ENCODE measurements at places on chromosomes 13 and 19.

- no peak for DNase-seq
Measured at GRCh38 chr19:51639916-51640315, 6.7 kb downstream of the SIGLEC14 start.

DNA sequence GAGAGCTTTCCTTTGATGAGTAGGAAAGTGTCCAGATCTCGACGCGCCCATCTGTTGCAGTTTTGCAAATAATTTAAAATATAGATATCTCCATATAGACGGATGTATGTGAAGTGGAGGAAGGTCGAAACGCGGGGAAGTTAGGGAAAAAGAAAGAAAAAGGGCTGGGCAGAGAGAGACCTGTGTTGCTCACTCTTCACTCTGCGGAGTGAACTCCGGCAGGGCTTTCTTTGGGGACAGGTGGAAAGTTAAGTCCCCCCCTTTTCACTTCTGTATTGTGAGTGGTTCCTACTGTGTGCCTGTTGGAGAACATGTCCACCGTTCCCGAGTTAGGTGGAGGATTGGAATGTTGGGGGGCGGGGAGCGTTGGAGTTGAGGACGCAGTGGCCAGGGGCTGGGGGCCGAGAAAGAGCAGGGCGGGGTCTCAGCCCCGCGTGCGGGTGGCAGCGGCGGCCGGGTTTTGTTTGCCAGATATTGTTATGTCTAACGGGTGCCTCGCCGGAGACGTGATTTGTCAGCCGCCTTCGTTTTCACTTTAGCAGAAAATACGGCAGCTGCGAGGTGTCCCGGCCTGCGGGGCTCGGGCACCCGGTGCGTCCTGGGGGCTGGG lies 145.1 kb upstream of the ZNF536 start:
- no peak for DNase-seq

- DNase-seq, result no peak
Measured at GRCh38 chr13:94851576-94851975, 139.2 kb upstream of the SOX21 start.

DNA sequence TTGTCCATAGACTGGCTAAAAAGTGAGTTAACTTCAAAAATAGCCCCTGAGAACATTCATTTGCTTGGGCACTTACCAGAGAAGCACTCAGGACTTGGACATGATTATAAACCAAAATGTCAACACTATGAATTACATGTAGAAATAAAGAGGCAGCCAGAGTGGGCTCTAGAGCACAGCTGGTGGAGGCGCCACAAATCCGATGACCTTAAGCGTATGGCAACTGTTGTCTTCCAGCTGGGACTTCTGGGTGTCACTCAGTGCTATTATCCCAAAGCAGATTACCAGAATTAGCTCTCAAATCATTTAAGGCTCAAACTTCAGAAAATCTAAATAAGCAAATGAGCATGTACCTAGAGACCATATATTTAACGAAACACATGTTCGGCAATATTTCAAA lies 1255.5 kb upstream of the SLC10A2 start:
- DNase-seq, result no peak

GRCh38 chr13:24232037-24232436 lies 71.5 kb downstream of the SPATA13 start:
- no peak for DNase-seq

GRCh38 chr13:24734950-24735349 lies 29.0 kb upstream of the RNF17 start:
- no peak for DNase-seq

DNA sequence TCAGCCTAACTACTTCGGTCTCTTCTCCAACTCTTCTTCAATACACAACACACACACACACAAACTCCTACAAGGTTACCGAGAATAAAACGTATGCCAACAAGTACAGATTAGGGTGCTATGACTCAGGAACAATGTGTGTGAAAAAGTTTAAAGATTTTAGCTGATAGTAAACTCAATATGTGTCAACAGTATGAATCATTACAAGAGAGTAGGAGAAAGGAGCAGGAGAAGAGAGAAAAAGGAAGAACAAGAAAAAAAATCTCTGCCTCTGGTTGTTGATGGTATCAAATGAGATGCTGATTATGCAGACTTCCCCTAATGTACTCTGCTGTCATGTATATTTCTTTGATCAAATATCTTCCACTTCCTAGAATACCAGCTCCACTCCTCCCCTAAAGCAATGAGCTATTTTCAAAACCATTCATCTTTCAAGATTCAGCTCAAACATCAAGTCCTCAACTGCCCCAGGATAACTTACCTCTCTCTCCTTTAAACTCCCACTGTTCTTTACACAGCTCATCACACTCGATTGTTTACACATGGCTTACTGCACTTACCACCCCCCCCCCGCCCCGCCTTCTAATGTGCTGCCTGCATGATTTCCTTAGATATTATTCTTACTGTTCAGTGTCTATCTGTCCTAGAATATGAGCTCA lies 95.6 kb downstream of the FAM216B start:
- DNase-seq, result no peak

DNA sequence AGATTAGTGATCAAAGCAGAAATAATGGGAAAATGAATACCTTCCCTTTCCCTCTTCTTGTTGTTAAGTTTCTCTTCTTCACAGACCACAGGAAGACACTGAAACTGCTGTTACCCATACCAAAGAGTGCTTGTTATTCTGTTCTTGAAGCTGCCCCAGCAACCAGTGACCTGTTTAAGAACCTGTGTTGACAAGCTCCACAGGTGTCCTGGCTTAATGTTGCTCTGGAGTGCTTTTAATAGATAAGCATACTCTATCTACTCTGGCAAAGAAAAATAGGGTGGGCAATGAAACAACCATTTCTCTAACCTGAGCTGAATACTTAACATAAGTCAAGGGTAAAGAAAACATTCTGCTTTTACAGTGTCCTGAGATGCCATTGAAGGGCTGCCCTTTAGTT lies 506.7 kb upstream of the GPC6 start:
- no peak for DNase-seq

DNA sequence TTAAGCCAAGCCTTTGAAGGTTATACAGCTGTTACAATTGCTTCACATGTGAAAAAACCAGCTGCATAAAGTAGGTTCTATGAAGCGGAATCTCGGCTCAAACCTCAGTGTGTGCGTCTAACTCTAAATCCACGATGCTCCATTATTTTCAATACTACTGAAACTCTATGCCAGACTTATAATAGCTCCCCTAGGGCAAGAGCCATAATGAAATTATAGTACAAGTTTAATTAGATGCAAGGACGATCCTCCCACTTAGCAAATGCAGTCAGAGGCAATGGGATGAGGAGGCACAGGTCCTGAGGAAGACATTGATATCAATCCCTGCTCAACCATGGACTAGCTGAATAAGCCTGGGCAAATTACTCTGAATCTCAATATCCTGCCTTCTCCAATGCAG lies 31.1 kb downstream of the SLC7A1 start:
- no peak for DNase-seq

- no peak for DNase-seq
Measured at GRCh38 chr13:34164582-34164981, 346.6 kb downstream of the RFC3 start.

DNA sequence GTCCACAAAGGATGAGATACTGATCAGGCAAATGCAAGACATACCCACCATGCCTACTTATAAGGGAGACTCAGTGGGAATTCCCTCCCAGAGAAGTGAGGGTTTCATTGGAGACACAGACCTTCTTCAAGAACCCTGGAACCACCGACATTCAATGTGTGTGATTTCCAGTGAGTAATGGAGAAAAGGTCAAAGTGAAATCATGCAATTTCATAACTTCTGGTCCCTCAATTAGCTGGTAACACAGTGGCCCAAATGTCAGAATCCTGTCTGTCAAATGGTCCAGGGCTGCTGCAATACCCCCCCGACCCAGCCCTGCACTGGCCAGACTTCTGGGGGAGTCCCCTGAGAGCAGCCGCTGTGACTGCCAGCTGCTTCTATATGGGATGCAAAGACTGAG lies 4.7 kb upstream of the METTL21C start:
- no peak for DNase-seq

DNA sequence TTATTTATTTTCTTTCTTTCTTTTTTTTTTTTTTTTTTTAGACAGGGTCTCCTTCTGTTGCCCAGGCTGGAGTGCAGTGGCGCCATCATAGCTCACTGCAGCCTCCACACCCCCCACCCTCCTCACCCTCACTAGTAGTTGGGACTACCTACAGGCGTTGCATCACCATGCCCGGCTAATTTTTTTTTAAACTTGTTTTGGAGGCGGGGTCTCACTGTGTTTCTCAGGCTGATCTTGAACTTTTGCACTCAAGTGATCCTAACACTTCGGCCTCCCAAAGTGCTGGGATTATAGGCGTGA lies 33.6 kb downstream of the GJA3 start:
- DNase-seq, result no peak

GRCh38 chr19:50720181-50720920 lies 749 bp upstream of the SHANK1 start:
- no peak for DNase-seq

DNA sequence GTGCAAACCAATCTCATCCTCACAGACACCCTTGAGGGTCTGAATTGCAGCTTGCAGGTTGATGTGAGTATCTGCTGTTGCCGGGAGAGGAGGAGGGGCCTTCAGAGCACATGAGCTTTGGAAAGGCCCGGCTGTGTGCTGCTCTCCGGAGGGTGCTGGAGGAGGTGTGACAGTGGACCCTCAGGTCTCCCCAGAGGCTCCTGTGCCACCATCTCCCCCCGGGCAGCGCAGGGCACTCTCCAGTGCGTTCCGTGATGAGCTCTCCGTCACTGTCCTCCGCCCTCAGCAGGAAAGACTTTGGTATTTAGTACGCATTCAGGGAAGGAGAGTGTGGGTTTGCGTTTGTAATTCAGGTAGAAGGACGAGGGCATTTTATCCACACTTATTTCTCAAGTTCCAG lies 20.0 kb downstream of the LAMP1 start:
- no peak for DNase-seq

DNA sequence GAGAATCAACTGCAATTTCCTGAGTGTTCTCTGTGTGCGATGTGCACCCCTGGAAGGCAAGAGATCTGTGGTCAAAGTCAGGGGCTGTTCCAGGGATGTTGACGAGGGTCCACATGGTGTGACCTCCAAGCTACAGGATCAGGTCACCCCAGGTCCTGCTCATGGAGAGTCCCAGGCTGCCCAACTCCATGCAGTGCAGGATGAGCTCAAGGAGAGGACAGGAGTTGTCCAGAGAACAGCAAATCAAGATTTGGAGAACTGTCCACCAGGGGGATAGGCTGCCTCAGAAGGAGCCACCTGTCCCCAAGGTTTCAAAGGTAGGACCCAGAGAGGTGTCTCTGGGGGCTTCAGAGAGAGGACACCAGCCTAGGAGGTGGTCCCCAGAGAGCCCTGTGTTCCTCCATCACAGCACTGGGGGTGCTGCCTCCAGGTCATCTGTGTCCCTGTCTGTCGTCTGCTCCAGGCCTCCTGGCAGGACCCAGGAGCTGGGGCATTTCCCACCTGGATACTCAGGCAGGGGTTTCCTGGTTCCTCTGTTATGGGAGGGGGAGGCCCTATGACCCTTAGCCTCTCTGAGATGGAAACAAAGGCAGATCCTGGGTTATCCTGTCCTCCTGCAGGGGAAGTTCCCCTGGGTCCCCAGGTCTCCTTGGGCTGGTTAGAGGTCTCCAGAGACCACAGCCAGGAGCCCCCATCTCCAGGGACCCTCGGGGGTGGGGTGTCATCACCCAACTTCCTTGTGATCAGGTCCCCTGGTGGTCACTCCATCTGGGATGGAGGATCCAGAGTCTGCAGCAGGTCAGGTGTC lies 2.1 kb upstream of the CEACAM7 start:
- DNase-seq, result no peak

DNA sequence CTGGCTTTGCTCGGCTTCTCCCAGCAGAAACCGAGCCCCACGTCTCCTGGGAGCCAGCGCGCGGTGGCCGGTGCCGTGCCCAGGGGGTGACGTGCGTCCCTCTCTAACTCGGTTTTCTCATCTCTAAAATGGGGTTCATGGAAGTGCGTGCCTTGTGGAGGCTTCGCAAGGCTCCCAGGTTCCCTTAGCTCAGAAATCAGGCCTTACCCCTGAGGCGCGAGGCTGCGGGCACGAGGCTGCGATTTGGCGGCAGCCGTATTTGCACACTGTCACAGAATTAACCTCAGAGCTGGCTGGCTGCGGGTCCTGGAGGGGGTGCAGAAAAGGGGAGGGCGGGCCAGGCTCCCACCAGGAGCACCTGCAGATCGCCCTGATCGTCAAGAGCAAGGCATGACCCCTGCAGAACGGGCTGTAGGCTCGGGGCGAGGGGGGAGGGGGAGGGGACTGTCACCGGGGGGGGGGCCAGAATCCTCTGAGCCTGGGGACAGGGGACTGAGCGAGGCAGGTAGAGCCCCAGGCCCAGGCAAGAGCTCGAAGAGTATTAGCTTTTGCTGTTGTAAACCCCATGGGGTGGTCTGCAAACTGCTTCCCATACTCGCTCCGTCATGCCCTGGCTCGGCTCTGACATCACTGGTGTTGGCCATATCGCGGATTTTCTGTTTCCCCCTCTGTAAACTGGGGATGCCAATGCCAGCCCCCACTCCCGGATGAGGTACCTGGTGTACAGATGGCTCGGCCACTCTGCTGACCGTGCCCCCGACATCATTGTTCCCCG lies 62.2 kb downstream of the CCNE1 start:
- no peak for DNase-seq

DNA sequence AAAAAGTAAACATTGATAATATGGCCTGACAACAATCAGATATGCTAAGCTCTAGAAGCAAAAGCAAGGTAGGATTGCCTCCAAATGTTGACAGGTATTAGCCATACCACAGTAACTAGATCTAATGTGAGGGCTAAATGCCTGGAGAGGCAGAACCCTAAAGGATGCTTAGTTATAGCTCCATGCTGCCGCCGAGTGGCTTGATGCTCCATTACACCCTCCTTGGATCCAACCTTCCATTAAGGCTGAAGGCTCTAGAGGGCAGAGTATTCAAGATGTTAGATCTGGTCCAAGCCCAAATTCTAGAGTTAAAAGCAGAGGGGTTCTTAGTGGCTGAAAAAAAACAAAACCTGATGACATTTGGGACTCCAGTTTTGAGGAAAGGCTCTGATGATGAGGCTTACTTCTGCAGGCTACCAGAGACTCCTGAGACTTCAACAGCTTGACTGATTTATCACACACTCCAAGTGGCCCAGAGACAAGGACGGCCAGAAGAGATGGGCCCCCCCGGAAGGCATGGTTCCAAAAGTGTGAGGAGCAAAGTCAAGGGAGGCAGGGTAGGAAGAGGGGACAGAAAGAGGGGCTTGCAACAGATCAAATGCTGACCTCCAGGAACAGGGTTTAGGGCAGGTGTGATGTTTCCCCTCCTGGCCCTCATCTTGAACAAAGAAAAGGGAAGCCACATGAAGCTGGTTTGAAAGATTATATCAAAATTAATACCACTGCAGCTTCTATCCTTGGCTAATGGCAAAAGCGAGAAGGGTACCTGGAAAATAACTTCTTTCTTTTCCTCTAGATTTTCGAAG lies 21.9 kb upstream of the CPB2 start:
- peak; percentile 77 for DNase-seq

GRCh38 chr13:42363941-42364612 lies 92.1 kb downstream of the AKAP11 start:
- no peak for DNase-seq

- DNase-seq, result no peak
Measured at GRCh38 chr19:48887861-48888612, 10.5 kb downstream of the TULP2 start.

- DNase-seq, result no peak
Measured at GRCh38 chr19:35929876-35930275, 6.3 kb upstream of the LRFN3 start.
